ENCODE measurements at places on chromosomes 16 and 17.

DNA sequence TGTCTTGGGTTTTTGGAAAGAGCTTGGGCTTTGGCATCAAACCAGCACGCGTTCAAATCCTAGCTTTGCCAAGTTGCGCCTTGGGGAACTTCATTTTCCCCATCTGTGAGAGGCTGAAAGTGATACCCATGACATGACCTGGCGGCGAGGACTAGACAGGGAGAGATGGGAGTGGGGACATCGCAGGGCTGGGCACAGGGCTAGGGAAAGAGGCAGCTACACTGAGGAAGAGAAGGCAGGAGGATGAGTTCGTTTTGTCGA, 202.9 kb downstream of the IRF8 start:
- DNase-seq: no peak

DNA sequence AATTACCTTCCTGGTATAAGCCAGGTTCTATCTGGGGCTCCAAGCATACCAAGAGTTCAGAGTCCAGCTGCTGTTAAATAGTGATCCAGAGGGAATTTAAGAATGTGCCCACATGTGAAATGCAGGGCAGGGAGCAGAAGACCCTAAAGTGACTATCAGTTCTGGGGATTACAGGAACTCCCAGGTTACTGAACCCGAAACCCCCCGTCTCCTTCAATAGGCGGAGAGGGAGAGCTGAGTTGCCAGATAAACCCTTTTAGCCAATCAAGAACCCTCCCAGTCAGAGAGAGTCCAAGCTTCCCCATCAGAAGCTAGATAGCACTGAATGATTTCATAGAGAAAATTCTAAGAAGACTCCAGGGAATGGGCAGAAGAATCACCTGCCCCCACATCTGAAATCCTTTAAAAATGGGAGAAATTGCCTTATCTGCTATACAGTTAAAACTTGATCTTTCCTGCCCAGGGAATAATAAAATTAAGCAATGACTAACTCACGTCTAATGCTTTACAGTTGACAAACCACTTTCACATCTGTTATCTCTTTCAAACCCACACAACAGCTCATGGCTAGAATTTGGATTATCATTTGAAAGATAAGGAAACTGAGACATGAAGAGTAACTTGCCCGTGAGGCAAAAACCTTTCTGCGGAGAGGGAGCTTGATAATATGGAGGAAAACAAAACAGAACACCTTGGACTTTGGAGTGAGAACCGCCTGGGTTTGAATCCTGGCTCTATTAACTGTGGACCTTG, 10.2 kb downstream of the NOG start:
- no peak for DNase-seq

DNA sequence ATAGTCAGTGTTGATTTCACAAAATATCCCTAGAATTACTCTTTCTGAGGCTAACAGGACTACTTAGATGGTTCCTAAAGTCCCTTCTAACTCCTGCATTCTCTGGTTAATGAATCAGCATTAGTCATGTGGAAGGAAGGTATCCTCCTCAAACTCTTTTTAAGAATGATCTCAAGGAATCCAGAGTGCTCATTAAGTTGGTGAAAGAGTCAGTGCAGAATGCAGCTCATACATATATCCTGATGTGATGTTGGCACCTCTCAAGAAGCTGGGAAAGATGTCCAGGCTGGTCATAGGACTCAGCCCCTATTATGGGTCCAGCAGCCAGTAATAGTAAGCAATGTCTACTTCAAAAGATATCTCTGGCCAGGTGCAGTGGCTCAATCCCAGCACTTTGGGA, 65.5 kb downstream of the PIGL start:
- no peak for DNase-seq

- DNase-seq: no peak
These were observed at the start of gene HYDIN for GRCh38 chr16:71230122-71230845. HYDIN (minus strand) TSS chr16:71230722; CDS start chr16:71186895, 43,827 bp downstream.

- DNase-seq: no peak
These were observed 81.8 kb downstream of the IRX3 start for GRCh38 chr16:54204756-54205155.

DNA sequence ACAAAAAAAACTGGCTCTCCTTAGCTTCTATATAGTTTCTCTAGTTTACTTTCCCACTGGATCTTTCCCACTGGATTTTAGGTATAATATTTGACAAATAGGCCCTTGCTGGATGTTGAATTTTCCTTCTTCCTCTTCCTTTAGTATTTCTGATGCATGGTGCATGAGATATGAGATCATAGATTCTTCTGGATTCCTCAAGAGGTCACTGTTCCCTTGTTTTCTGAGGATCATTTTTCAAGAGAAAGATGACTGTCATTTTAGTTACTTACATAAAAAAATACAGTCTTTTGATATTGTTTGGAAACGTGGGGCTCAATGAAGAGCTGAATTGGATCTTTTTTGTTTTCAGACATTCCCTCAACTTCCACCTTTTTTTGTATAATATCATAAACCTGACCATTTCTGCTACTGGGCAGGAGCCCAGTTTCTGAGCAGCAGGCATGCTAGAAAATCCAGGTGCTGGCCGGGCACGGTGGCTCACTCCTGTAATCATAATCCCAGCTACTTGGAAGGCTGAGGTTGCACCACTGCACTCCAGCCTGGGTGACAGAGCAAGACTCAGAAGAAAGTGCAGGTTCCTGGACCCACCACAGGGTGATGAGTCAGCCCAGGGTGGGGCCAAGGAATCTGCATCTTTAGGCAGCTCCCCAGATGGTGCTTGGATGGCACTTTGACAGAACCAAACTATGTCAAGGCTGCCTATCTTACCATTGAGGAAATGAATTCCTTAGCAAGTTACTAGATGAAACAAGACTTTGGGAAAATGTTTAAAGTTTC, 70.3 kb downstream of the SDR42E1 start:
- no peak for DNase-seq

GRCh38 chr17:81238490-81238814, 403 bp downstream of the TEPSIN start:
- no peak for DNase-seq

DNA sequence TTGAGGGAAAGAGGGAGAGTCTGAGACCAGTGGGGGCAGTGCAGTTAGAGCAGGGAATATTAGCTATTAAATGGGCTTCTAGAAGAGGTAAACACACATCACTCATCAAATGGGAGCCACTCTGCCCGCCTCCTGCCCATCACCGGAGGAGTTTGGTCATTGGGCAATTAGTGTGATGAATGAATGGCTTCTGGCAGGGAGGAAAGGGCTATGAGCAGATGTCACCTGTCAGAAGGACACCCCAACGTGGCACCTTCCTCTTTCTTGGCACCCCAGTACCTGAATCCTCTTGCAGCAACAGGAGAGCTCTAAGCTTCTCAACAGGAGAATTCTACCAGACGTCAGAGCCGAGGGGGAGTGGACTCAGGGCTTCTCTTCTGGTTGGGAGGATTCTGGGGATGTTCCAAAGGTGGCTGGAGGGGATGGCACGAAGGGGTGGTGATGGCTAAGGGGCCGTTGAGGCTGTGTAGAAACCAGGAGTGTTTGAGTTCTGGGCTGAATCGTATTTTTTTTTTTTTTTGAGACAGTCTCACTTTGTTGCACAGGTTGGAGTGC, 11.0 kb downstream of the C1QTNF1 start:
- no peak for DNase-seq

DNA sequence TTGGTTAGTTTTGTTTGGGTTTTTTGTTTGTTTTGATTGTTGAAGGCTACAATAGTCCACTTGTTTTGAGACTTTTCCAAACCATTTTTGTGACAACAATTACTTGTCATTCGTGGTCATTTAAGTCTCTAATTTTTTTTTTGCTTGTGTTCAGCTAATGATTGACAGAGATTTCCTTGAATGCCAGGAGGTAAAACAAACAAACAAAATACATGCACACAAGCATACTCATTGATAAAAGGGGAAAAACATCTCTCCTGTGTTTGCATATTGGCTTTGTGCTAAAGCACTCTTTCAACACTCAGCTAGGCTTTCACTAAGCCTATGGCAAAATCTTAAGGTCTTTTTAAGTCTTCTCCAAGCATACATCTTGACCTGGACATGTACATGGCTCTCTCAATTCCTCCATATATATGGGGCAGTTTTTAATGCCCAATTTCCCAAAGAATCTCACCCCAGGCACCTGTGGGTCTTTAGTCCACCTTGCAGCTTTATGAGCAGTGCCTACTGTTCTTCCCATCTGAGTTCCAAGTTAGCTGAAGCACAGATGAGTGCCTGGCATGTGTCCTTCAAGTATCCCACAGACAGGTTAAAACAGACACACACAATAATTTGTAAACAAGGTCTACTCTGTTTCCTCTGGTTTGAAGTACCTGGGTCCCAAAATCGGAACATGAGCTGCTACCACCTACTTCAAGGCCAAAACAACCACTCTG, 24.2 kb upstream of the HS3ST3B1 start:
- no peak for DNase-seq
